ENCODE measurements at places on chromosomes 3 and 15. TPM values are rescaled to one million over a fixed set of nuclear protein-coding genes. Genes with fewer than 3 reads are reported as not detected.
A peak's percentile ranks its signal among the peaks of the same experiment; 100 is the strongest.

- DNase-seq: no peak
These were observed 882.8 kb downstream of the NAALADL2 start for GRCh38 chr3:175741951-175742350.

DNA sequence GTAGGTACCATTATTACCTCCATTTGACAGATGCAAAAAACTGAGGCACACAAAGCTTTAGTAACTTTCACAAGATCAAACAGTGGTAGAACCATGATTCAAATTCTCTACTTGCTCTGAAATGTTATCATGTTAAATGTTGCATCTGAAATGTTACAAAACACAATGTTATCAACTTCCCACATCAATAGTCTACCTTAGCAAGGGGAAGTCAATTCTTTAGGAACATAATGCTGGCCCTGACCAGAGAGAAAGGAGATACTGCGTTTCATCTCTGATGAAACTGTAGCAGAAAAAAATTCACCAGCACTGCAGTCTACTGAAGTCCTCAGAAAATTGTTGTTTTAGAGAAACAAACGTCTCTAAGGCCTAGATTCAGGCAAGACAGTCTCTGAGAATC is 174.1 kb downstream of the SATB1 start:
- DNase-seq: no peak

DNA sequence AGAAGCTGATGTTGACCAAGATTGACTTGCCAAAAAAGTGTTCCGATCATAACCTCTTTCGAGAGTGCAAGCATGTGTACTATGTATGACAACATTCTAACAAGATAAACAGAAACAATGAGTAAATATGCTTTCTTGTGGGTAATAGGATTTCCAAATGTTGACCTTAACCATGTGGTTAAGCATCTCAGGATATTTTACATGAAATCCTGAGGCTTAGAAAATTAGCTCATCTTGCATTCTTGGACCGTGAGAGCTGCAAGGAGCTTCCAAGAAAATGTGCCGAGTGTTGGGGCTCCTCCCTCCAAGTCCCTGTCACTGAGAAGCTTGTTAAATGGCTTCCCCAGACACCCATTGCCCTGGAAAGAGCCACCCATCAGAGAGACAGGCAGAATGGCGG is 50.1 kb downstream of the C3orf20 start:
- no peak for DNase-seq

DNA sequence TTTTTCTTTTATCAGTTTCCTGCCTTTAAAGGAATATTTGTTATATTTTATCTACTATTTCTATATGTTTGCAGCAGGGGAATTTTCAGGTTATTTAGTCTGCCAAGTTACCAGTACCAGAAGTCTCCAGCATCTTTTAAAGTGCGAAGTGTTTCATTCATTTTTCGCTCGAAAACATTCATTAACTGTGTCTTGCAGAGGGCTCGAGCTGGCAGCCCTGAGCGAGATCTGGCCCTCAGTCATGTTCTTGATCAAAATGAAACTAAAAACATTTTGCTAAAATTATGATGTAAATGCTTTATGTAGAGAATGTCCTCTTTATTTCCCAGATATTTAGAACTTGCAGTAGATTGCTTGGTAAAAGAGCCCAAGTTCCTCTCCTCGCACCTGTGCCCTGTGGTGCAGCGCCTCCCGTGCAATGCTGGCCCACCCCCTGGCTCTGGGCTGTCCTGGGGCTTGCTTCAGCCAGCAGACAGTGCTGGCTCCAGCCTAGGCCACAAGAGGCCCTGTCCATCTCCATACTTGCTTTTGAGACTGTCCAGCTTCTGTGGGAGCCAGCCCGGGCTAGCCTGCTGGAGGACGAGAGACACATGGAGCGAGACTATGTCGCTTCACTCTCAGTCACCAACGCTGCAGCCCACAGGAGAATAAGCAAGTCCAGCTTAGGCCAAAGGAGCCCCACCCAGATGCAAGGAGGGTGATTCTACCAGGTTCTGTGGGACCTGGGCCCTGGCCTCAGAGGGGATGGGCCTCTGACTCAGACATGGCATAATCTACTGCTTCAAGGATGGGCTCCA is 71.9 kb upstream of the PRR23E start:
- no peak for DNase-seq

DNA sequence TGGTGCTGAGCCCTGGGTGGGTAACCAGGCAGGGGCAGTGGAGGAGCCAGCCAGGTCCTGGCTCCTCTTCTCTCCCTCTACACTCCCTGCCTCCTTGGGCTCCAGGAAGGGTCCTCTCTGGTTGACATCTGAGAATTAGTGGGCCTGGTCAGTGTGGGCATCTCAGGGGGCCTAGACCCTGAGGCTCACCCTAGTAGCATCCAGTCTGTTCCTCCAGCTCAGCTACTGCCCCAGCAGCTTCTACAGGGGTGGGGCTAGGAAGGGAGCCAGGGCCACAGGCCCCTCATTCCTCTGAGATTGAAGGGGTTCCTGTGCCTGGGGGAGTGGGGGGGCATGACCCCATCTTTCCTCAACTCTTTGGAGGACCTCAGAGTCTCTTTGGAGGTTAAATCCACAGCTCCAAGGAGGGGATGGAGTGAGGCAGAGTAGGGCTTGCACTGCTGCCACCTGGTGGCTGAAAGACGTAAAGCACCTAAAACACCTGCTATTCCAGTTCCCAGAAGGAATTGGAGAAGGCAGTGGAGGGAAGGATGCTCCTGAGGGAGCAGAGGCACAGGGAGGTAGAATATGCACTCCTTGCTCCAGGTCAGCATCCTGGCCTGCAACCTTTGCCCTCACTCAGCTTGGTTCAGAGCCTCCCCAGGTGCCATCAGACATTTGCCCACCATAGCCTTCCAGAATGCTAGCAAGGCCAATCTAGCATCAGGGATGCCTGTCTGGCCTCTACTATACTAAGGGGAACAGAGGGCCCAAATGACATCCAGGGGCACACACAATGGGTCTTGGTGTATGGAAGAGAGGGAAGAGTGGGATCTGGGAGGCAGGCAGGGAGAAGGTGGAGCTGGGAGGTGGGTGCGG is 25.1 kb downstream of the C3orf18 start:
- DNase-seq: peak; percentile 57

DNA sequence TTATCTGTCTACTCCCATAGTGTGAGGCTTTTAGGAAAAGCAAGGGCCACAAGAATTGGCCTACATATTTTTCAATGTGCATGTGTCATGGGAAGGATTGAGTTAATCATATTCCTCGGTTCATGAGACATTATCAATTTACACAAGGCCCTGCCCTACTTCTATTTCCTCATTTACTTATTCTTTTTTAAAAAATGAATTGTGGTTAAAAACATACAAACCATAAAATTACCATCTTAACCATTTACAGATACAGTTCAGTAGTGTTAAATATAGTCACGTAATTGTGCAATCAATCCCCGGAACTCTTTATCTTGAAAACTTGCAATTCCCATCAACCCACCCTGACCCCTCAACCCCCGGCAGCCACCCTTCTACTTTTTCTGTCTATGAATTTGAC is 284.0 kb upstream of the GADL1 start:
- no peak for DNase-seq

- no peak for DNase-seq
These were observed 263.3 kb downstream of the NEK10 start for GRCh38 chr3:27105904-27106303.

GRCh38 chr15:67042551-67043142 is 22.8 kb upstream of the SMAD3 start:
- no peak for DNase-seq

DNA sequence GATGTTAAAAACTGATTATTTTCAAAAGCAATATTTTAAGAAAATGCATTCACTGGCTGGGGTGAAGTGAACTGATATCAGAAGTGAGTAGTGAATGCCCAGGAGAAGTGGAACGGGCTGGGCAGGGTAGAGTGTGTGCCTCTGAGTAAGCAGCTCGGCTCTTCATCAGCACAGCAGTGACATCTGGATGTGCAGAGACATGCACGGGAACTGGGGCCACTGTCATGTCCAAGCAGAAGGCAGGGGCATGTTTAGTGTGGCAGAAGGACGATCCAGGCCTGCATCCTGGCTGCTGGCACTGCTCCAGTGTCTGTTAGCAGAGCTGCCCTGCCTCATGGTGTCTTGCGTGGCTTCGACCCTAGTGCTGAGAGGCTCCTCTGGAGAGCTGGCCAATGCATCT is 305.6 kb upstream of the LRRFIP2 start:
- no peak for DNase-seq

DNA sequence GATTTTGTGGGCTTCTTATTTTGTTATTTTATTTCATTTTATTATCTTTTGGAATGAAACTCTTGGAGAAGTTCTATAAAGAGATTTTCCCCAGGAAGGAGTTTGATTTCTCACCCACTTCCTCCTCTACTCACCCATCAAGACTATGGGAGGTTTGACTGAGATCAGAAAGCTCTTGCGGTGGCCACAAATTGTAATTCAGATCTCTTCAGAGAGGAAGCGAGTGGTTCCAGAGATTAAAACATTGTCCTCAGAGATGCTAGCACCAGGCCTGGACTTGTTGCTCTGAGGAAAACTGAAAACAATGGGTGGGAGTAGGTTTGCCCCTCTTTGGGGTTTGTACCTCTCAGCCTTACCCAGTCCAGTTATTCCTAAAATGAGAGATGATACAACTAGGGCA is 8.1 kb upstream of the MUC13 start:
- DNase-seq: no peak

DNA sequence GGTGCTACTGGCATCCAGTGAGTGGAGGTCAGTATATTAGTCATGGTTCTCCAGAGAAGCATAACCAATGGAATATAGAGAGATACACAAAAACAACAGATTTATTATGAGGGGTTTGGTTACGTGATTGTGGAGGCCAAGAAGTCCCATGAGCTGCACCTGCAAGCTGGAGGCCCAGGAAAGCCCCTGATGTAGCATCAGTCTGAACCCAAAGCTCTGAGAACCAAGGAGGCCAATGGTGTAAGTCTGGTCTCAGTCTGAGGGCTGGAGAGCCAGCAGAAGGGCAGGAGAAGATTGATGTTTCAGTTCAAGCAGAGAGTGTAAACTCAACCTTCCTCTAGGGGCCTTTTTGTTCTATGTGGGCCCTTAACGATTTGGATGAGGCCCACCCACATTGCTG is 144.1 kb downstream of the KLF13 start:
- DNase-seq: no peak

GRCh38 chr3:12750223-12750622 is 8.8 kb downstream of the TMEM40 start:
- DNase-seq: peak; percentile 55

GRCh38 chr15:45361878-45362277 is 16.5 kb downstream of the GATM start:
- no peak for DNase-seq

- no peak for DNase-seq
These were observed 11.2 kb upstream of the SEC62 start for GRCh38 chr3:169955406-169955805.

GRCh38 chr3:117746066-117746465 is 1036.5 kb downstream of the TUSC7 start:
- no peak for DNase-seq

DNA sequence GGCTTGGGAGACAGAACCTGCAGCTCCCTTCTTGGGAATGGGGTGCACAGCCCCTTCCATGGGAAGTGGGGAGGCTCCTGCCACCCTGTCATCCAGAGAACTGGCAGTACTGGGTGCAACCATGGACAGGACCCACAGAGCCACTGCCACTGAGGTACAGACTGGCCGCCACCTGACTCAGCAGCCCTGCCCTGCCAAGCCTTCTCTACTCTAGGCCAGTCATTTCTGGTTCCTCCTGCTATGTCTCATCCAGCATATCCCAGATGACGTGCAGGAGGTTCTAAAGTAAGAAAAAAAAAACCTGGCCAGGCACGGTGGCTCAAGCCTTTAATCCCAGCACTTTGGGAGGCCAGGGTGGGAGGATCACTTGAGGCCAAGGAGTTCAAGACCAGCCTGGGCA is 76.9 kb upstream of the RPL32 start:
- DNase-seq: no peak

- DNase-seq: no peak
These were observed 31.6 kb downstream of the PGBD4 start for GRCh38 chr15:34133511-34133910.

DNA sequence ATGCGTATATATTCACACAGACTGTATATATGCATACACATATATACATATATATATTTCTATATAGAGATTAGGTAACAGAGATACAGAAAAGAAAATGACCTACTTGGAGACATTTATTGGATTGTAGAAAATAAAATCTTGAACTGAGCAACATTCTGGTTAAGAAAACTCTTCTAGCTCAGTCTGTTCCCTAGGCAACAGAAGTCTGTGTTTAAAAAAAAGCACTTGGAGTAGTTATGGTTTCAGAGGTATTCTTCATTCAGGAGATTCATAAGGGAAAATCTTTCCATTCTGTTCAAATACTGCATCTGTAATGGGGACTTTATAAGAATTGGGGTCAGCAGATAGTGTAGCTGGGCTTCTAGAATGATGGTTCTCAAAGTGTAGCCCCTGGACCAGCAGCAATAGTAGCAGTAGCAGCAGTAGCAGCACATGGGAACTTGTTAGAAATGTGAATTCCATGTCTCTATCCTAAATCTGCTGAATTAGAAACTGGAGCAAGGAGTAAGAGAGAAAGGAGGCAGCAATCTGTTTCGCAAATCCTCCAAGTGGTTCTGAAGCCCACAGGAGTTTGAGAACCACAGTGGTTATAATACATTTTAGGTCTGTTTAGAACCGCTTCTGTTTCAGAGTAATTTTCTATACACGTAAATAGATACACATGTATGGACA is 112.8 kb upstream of the TMEM108 start:
- no peak for DNase-seq

GRCh38 chr3:14507757-14508504 is 32.2 kb downstream of the GRIP2 start:
- no peak for DNase-seq

- DNase-seq: no peak
These were observed 61.3 kb downstream of the DMXL2 start for GRCh38 chr15:51561271-51561670.

DNA sequence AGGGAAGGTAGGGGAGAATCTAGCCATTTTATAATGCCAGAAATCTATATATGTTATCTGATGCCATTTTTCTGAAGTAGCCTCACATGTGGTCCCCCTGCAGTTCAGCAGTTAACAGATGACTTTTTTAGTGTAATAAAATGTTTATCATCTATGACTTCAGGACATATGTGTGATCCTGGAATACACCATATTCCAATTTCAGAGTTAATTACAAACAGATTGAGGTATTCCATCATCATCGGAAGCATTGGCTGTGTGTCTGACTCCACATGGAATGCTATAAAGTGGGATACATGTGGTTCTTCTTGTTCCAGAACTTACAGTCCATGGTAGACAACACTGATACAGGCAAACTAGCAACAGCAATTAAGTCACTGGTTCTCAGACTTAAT is 45.9 kb upstream of the LIMD1 start:
- DNase-seq: no peak

DNA sequence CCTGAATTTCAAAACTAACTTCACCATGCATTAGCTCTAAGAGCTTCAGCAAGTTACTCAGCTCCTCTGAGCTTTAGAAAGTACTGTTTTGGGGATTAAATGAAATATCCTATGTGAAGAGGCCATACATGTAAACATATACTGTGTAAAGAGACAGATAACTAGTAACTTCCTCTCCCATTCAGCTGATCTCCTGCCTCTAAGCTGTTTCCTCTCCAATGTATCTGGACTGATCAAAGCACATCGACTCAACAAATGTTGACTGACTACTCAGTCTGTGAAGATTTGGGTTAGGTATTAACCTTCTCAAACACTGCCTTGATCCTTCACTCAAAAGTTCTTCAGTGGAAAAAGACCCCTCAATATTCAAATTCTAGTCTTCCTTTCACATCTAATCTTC is 82.0 kb downstream of the BOC start:
- DNase-seq: no peak

Gene ITIH1
- total RNA-seq: not detected

Gene ST6GAL1
- 84.3 TPM for total RNA-seq

Gene PLSCR2
- not detected for total RNA-seq

Gene TOMM70
- 65.4 TPM for total RNA-seq

Gene GOLGA8S
- total RNA-seq: 0.33 TPM

Gene EPHB3
- 5.0 TPM for total RNA-seq

Gene CCR9
- not detected for total RNA-seq

All from left ventricle myocardium inferior (tissue), 1 donor.